ENCODE measurements at places on chromosomes 3 and 15.

GRCh38 chr3:13530241-13531009 lies 18.5 kb upstream of the FBLN2 start:
- no peak for DNase-seq

DNA sequence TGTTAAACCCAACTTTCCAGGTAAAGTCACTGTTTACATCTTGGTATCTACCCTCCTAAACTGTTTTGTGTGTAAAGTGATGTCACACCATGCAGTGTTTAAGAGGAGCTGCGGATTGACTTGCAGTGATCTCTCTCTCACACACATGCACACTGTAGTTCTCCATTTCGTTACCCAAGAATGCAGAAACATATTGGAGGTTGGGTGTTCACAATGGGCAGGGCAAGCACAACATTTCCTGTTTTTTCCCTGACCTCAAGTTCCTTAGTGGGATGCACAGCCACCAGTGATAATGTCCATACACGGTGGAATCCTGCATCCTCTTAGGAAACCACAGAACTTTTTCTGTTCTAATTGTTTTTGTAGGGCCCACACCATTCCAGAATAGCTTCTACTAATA lies 85.3 kb upstream of the CFAP20DC start:
- no peak for DNase-seq

GRCh38 chr15:78654272-78654671 lies 13.3 kb upstream of the CHRNB4 start:
- no peak for DNase-seq

GRCh38 chr3:181929501-181929900 lies 217.8 kb downstream of the SOX2 start:
- DNase-seq = no peak

GRCh38 chr15:72182673-72183072 lies 14.9 kb downstream of the GRAMD2A start:
- DNase-seq = no peak

DNA sequence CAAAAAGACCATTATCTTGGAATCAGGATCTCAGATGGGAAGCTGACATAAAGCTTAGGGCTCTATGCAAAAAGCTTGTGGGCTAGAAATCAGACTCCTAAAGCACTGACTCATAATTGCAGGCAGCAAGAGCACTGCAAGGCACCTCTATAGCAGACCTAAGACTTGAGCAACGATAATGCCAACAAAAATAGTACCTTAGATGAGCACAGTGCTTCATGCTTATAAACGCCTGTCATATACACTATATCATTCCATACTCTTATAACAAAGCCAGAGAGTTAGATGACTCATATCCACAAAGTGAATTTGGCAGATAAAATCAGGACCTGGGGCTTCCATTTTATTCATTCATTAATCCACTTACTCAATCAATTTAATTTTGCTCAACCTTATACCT lies 560.8 kb downstream of the MCTP2 start:
- no peak for DNase-seq

DNA sequence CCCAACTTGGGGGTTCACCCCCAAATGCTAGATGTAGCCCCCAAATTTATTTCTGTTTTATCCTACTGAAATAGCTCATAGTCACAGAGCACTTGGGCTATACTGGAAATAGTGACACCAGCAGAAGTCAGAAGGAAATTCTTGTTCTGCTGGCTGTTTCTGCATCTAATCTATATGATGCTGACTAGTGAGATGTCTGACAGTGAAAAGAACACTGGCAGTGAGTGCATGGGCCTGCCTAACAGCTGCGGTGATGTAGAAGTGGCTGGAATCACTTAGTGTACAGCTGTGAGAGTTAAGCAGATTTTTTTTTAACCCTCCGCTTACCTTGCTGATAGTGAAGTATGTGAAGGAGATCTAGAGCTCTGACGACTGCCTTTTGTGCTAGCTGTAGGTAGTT lies 14.0 kb downstream of the TTC14 start:
- DNase-seq = no peak

DNA sequence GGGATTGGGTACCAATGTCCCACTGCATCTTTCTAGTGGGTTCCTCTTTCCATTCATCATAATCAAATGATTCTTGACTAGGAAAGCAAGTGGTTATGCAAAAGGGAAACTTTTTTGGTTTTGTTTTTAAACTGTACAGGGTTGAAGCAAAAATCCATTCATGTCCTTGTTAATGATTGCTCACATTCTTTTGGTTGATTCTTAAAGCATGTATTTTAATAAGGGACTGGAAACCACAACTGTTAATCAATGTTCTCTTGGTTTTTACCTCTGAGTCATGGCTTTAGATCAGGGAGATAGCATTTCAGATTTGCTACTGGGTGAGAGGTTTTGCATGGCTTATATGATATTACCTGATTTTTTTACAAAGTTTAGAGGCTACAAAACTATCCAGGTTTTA lies 371.7 kb upstream of the RGMA start:
- no peak for DNase-seq

DNA sequence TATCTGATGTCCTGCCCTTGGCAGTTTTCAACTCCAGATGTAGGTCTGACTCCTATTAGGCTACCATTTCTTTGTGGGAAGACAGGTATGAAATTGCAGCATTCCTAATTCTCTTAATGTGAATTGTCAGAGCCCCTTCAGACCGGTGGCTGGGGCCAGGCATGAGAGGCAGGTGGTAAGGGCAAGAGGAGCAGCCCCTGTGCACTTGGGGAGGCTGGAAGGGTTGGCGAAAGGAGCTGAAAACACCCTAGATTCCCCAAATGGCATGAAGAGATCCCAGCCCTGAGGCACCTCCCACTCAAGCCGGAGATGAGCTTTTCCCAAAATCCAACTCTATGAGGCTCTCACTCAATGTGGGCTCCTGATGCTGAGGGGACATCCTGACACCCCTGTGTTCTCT lies 453.2 kb downstream of the NR2F2 start:
- DNase-seq = no peak

- no peak for DNase-seq
Measured at GRCh38 chr15:48696627-48697312, 51.3 kb upstream of the FBN1 start.

DNA sequence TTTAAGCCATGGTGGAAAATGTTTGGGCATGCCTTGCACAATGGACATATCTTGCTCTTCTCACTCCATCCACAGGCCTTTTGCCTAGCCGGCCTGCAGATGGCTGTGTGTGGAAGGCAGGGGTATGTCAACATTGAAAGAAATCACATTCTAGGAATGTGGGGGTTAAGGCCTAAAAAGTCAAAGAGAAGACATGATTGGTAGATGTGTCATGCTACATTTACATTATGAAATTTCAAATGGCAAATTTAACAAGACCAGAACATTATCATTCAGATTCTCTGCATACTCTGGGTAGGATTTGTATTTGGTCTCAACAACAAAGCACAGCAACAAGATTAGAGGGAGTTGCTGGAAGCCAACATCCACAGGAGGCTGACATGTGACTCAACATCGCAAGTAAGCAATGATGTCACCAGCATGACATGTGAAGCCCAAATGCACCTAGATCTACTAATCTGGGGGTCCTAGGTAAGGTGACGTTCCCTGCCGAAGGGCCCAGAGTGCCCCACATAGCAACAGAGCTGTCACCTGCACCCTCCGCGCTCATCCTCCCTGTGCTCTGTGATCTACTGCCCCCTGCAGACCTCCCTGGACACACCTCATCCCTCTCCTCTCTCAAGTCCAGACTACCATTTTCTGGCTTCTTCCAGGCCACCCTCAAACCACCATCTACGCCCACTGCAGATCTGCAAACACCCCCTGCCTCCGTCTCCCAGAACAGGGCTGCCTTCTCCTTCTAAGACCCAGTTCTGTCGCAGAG lies 39.4 kb downstream of the CLDN18 start:
- DNase-seq = no peak

- no peak for DNase-seq
Measured at GRCh38 chr3:18841422-18842343, 306.6 kb upstream of the KCNH8 start.

DNA sequence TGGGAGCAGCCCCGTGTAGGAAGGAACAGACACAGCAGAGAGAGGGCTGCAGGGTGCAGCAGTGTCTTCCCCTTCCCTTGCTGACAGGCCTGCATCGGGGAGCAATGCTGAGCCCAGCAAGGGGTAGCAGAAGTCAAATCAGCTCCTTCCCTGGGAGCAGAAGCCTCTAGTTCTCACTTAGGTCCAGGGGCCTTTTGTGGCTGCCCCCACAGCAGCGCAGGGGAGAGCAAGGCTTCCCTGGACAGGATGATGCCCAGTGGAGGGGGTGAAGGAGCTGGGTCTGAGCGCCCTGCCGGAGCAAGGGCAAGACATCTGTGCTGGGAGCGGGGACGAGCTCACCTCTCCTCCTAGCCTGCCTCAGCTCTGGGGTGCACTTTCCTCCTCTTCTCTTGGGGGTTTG lies 827 bp downstream of the PLCB2 start:
- no peak for DNase-seq

- DNase-seq = no peak
Measured at GRCh38 chr15:89665449-89666181, 10.3 kb upstream of the KIF7 start.

- DNase-seq = no peak
Measured at GRCh38 chr3:56818156-56818985, 16.6 kb upstream of the ARHGEF3 start.

- no peak for DNase-seq
Measured at GRCh38 chr3:17032407-17033034, 147.8 kb downstream of the PLCL2 start.

GRCh38 chr15:90405055-90405607 lies 17.1 kb downstream of the IQGAP1 start:
- no peak for DNase-seq

Measured in activated CD8-positive, alpha-beta memory T cell treated with anti-CD3 and anti-CD28 coated beads for 1 hour (primary cell).